ENCODE measurements at places on chromosomes 1 and 21. TPM values are rescaled to one million over a fixed set of nuclear protein-coding genes. Genes with fewer than 3 reads are reported as not detected.

Gene INKA2
- total RNA-seq, result 4.1 TPM

Gene REN
- not detected for total RNA-seq

Gene OLFML3
- 623 TPM for total RNA-seq

Gene CFHR4
- total RNA-seq, result not detected

Gene KLF17
- not detected for total RNA-seq

All from pericardium fibroblast (primary cell).